GM13976 (cell line): ENCODE measurements at places on chromosomes 12 and 14.

DNA sequence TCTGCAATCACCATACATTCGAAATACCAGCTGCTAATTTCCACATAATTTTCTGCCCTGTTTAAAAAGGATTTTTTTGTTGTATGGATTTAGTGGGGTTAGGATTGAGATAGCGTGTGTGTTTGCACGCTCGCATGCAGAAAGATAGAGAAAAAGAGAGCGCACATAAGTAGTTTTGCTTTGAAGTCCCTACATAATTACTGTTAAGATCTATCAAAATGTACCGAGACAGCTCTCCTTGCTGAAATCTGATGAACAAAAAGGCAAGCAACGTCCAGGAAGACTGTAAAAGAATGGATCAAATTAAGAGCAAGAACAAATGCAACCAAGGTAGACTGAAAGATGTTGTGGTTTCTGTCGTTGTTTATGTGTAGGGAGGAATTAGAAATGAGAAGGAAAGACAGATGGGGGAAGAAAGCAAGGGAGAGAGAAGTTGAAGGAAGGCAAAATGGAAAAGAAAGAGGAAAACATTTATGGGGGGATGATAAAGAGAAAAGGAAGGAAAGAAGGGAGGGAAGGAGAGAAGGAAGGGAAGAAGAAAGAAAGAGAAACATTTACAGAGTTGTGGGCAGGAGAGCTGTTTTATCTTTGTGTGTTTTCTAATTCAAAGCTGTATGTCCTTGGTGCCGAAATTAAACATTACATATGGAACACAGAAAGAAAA is 522.3 kb downstream of the MED13L start:
- no peak for DNase-seq

- no peak for DNase-seq
Observed at GRCh38 chr12:44717612-44718011, 158.5 kb downstream of the NELL2 start.

DNA sequence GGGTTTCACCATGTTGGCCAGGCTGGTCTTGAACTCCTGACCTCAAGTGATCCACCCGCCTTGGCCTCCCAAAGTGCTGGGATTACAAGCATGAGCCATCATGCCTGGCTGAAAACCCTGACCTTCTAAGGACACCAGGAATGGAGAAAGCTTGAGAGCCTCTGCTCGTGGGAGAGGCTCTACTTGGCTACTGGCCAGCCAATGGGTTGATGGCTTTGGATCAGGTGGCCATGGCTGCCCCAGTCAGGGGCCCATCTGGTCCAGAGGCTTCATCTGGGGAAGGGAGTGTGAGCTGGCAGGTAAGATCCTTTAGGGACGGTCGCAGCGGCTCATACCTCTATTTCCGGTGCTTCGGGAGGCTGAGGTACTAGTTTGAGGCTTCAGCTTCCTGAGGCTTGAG is 42.5 kb upstream of the PPP1CC start:
- no peak for DNase-seq

GRCh38 chr12:124445121-124445718 is 122.2 kb downstream of the NCOR2 start:
- DNase-seq, result no peak

- no peak for DNase-seq
Observed at GRCh38 chr12:63928305-63928704, 83.8 kb downstream of the SRGAP1 start.

DNA sequence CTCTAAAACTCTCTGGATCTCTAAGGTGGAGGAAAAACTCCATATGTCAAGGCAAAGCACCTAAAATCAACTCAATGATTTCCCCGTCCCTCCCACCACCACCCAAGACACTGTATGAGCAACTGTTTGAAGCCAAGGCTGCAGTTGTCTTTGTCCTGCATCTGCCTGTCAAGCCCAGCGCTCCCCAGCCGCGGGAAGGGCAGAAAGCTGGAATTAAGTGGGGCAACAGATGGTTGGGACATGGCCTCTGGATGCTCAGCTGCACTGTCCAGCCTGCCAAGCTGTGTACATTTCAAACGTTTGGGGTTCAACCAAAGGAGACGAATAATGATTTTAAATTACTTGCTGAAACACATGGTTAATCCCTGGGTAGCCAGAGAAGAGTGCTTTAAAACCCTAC is 42.2 kb upstream of the PTGR2 start:
- no peak for DNase-seq

GRCh38 chr12:71166280-71166679 is 8.5 kb upstream of the TSPAN8 start:
- no peak for DNase-seq

DNA sequence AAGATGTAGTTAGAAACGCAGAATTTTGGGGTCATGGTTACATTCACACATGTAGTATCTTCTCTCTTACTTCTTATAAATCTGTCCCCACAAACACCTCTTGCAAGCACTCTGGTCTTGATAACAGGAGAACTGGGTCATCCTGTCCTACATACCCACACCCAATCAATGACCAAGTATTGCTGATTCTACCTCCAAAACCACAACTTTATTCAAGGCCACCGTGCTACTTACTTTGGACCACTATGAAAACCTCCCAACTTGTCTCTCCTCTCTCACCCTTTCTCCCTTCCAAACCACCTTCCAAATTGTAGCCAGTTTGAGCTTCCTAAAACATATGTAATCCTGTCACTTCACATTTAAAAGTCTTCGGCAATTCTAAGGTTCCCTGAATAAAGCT is 5.4 kb downstream of the SERPINA11 start:
- no peak for DNase-seq
